T-helper 2 cell (primary cell): ENCODE measurements at places on chromosomes 16 and 17.

GRCh38 chr16:48507886-48508285 is 102.1 kb downstream of the N4BP1 start:
- no peak for DNase-seq

GRCh38 chr16:85927371-85927770 is 28.4 kb downstream of the IRF8 start:
- DNase-seq: no peak

DNA sequence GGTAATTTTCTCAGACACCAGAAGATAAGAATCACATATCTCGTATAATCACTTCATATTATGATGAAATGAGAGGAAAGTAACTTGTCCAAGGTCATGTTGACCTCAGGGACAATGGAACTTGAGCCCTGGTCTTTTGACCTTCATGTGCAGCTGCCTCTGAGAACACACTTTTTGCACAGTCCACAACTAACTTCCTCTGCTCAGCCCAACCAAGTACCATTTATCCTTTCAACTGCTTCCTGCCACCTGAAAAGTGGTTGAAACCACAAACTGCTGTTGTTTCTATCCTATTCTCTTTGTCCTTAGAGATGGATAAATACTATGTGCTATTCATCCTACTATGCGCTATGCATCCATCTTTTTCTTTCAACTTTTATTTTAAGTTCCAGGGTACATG is 2.3 kb upstream of the CCL1 start:
- peak; percentile 79 for DNase-seq

GRCh38 chr17:21284319-21285163 is at the start of gene MAP2K3:
MAP2K3 (plus strand) TSS chr17:21284711; CDS start chr17:21284921, 210 bp downstream.
- DNase-seq: peak; percentile 98

GRCh38 chr16:73610605-73611156 is 562.8 kb upstream of the ZFHX3 start:
- DNase-seq: no peak

- DNase-seq: no peak
Observed at GRCh38 chr16:81527477-81528178, 83.0 kb downstream of the CMIP start.

GRCh38 chr16:69565671-69566239 is at the start of gene NFAT5:
NFAT5 (plus strand) TSS chr16:69565966; CDS start chr16:69566302, 336 bp downstream.
- DNase-seq: peak; percentile 81

DNA sequence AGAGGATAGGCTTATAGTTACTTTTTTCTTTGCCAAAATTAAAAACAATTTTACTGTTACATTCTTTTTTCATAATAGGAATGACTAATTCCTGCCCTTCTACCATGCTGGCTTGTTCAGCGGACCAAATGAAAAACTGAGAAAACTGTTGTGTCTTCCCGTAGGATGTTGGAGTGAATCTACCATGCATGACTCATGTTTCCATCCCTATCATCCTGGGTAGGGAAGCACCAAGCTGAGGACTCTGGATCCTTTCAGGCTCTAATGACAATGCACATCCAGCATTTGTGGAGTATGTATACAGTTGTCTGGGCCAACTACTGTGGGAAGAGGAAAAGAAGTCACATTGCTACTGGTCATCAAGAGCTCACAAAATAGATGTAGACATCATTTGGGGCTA is 41.1 kb upstream of the DHX8 start:
- DNase-seq: no peak

GRCh38 chr16:9900576-9900975 is 281.7 kb downstream of the GRIN2A start:
- no peak for DNase-seq

GRCh38 chr17:38857271-38857670 is 3.8 kb upstream of the RPL23 start:
- DNase-seq: no peak

- no peak for DNase-seq
Observed at GRCh38 chr17:65604070-65604469, 42.6 kb upstream of the AXIN2 start.

- DNase-seq: no peak
Observed at GRCh38 chr17:82370471-82371332, 863 bp upstream of the UTS2R start.

DNA sequence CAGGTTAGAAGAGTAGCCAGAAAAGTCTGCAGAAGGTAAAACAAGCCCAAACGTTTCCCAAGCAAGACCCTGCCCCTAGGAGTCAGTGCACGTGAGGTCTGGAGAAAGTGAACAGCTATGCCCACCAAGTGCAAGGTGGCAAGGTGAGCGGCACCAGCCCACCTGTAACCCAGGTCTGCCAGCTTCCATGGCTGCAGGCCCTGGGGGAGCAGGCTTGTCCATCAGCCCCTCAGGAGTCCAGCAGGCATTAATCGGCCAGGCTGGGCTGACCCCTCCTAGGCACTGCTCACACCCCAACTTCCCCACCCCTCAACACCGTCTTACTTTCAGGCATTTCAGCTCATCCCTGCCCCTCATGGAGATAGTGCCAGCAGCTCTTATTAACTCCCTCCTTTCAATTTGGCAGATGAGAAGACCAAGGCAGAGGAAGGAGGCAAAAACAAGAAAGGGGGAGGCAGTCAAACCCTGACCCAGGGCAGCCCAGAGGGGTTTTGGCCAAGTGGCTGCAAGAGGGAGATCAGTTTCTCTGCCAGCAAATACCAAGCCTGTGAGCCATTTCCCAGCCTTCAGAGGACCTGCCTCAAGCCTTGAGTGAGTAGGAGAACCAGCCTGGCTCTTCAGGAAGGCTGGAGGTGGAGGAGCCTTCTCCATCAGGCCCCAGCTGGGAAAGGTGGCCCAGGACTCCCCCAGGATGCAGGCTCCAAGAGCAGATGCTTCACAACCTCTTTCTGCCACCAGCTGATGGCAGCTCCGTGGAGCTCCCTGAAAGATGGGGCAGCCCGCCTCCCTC is 14.7 kb downstream of the BEAN1 start:
- DNase-seq: no peak

DNA sequence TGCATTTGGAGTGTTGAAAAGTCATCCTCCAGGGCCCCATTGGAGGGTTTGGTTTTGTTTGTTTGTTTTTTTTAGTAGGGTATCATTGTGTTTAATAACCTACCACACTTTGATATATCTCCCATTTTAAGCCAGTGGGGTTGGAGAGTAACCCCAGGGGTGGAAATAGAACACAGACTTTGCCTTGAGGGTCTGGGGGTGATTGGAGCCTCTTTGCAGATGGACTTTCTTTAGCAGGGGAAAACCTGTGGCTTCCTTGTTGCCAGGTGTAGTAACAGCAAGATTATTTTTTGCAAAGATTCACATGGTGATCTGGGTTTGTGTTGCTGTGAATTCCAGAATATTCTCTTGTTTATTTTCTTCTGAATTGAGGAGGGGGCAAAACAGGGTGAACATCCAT is 1.5 kb downstream of the ABCC1 start:
- no peak for DNase-seq

DNA sequence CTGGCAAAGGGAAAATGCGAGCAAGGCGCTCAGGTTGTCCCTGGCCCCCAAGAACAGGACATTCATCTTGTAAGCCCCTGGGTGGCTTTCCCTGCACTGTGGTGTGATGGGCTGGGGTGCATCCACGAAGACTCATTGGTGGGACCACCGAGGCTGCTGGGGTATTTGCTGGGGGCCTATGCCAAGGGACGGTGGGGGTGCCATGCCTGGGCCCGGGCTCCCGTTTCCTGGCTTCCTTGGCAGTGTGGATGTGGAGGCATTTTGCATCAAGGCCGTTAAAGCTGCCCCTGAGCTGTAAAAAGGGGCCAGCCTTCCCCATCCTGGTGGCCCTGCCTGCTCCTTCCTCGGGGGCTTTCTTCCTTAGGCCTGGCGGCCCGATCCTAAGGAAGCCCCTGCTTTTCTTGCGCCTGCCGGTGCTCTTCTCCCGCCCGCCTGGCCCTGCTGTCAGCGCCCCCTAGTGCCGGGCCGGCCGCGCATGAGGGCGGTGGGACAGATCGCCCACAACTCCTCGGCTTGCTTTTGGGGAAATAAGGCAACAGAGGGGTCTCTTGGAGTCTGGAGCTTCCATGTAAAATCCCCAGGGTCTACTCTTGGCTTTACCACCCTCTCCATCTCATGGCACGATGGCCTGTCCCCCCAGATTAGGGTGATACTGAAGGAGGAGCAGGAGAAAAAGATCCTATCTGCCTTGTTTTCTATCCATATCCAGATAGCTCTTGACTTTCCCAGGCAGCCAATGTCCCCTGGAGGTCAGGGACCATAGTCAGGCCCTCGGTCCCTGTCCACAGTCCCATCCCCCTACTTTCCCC is 9.8 kb upstream of the TBX2 start:
- no peak for DNase-seq

GRCh38 chr16:85888405-85889331 is 10.3 kb upstream of the IRF8 start:
- no peak for DNase-seq

DNA sequence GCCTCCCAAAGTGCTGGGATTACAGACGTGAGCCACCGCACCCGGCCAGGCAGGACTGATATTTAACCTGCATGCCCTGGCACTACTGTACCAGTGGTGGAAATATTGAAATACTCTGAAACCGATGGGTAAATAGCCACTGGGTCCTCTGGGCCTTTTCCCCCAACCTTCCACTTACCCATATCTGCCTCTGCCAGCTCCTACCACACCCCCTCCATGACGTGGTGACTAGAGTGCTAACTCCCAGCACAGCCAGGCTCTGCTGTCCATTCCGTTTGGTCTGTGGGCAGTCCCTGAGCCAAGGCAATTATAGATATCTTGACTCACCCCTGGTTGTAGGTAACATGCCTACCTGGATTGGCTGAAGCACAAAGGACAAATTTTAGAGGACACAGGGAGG is 187.8 kb downstream of the PRKCB start:
- no peak for DNase-seq

- no peak for DNase-seq
Observed at GRCh38 chr16:89410794-89411309, 79.5 kb downstream of the ANKRD11 start.

DNA sequence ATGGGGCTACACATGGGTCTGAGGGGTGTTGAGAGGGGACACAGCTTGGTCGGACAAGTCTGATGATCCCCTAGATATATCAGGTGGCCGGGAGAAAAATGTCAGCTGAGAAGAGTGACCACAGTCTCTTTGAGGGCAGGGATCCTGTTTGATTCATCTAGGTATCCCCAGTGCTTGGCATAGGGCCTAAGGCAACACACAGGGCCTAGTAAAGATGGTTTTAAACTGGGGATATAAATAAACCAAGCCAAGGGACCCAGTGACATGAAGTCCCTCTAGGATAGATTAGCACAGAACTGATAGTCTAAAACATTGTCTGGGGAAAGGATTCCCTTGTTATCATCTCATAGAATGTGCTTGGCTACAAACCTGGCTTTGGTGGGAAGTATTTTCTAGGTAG is 1.4 kb downstream of the ERCC4 start:
- no peak for DNase-seq

DNA sequence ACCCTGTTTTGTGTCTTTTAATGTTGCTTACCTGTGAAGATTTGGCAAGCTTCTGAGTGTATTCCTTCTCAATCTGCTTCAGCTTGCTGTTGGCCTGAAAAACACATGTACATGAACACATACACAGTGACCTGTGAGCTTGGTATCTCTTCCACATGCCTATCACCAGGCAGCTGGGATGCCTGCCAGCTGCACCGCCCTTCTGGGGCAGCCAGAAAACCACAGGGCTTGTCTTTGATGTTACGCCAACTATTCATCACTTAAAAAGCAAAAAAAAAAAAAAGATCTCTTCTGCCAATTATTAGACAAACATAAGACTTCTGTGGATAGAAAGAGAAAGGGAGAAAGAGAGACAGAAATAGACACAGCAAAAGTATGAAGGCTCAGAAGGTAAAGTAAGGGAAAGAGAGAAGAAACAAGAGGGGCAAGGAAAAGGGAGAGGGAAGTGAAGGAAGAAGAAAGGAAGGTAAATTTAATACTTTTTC is 189.2 kb upstream of the AXIN2 start:
- DNase-seq: peak; percentile 43

- no peak for DNase-seq
Observed at GRCh38 chr17:42243493-42243982, 32.7 kb downstream of the STAT5B start.

DNA sequence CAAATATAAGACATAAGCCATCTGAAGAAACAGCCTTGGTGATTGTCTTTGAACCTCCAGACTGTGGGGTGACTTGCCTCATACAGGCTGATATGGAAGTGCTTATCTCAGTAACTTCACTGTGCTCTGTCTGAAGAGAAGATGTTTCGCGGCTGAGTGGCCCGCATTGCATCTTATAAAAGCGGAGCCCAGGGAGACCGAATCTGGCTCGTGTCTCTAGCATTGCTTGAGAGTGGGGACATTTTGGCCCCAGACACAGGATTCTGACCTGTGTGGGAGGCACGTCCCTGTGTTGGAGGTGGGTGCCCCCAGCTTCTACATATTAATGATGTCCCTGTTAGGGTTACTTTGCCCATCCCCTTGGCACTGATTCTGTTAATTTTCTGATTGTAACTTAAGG is 66.4 kb downstream of the METRNL start:
- no peak for DNase-seq

GRCh38 chr17:79984877-79985276 is 50.8 kb downstream of the TBC1D16 start:
- no peak for DNase-seq

DNA sequence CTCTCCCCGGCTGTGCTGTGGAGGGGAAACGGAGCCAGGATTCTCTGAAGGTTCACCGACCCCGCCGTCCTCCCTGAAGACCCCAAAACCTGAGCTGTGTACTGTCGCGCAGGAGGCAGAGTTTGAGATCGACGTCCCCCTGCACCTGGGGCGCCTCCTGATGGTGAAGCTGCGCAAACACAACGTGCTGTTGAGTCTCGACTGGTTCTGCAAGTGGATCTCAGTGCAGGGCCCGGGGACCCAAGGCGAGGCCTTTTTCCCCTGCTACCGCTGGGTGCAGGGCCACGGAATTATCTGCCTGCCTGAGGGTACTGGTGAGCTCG is 62.6 kb upstream of the TEKT1 start:
- no peak for DNase-seq

GRCh38 chr17:69581061-69581961 is 166.8 kb downstream of the MAP2K6 start:
- peak; percentile 67 for DNase-seq

- no peak for DNase-seq
Observed at GRCh38 chr17:82231312-82231561, 2.4 kb downstream of the SLC16A3 start.

GRCh38 chr16:29820730-29821642 is 724 bp downstream of the MVP start:
- DNase-seq: peak; percentile 44

DNA sequence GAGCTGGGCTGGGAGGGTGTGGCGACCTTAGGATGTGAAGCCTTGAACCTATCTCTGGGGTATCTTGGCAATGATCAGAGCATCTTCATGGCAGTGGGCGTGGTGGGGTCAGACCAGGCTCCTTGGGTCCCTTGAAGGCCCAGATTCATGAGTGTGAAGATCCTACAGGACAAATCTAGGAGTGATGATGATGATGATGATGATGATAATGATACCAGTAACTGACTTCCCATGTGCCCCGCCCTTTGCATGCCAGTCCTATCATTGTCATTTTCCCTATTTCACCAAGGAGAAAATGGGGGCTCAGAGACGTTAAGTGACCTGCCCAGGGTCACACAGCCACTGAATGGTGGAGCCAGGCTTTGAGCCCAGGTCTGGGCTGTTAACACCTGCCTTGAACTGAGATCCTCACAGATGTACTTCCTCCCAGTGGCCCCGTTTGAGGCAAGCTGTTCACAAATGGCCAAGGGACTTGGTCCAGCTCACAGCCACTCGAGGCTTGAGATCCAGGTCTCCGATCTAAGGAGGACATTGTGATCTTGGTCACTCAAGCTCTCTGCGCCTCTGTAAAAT is 13.4 kb downstream of the SLC12A3 start:
- no peak for DNase-seq

GRCh38 chr16:67822511-67822910 is 15.8 kb downstream of the TSNAXIP1 start:
- DNase-seq: no peak

- DNase-seq: no peak
Observed at GRCh38 chr16:830107-830870, 29.8 kb upstream of the GNG13 start.
